ENCODE measurements at places on chromosomes 7 and 10.

GRCh38 chr10:16984242-16984641 lies 145.4 kb downstream of the CUBN start:
- no peak for DNase-seq

DNA sequence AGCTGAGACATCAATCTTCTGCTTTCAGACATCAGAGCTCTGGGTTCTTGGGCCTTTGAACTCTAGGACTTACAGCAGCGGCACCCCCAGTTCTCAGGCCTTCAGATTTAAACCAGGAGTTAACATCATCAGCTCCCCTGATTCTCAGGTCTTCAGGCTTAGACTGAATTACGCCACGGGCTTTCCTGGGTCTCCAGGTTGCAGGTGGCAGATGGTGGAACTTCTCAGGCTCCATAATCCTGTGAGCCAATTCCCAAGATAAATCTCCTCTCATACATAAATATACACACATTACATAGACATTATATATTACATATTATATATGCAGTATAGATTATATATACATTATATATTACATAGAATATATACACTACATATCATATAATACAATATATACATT lies 408.9 kb upstream of the AUTS2 start:
- DNase-seq: no peak

- DNase-seq: no peak
Measured at GRCh38 chr7:121372376-121373010, 23.6 kb downstream of the FAM3C start.

DNA sequence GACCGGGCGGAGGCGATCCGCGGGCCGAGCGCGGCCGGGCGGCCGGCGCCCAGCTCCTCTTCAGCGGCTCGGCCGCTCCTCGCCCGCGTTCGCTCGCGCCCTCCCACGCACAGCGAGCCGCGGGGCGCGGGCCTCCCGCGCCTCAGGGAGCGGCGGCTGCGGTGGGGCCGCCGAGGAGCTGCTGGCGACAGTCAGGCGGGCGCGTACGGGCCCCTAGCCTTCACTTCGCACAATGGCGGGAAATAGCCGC lies at the start of gene MCMBP:
Gene MCMBP (minus strand): TSS at position 234 of the 250 bp plus-strand sequence. CDS start 259 bp downstream, outside the sequence.
- DNase-seq: no peak

- no peak for DNase-seq
Measured at GRCh38 chr10:71059054-71059818, 153.1 kb upstream of the UNC5B start.

DNA sequence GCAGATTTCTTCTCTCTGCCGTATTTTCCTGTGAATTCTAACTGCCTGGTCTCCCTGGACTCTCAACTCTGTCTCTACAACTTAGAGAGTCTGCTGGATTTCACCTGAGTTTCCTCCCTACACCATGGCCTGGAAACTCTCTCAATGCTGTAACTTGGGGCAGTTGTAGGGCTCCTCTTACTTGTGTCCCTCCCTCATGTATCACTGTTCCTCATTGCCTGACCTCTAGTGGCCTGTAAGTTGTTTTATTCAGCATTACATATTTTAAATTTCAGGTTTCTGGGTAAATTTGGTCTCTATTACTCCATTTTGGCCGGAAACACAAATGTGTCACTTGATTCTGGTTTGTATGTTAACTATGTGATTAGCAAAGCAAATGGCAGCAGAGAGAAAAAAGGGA lies 70.9 kb downstream of the DYNC1I1 start:
- no peak for DNase-seq

DNA sequence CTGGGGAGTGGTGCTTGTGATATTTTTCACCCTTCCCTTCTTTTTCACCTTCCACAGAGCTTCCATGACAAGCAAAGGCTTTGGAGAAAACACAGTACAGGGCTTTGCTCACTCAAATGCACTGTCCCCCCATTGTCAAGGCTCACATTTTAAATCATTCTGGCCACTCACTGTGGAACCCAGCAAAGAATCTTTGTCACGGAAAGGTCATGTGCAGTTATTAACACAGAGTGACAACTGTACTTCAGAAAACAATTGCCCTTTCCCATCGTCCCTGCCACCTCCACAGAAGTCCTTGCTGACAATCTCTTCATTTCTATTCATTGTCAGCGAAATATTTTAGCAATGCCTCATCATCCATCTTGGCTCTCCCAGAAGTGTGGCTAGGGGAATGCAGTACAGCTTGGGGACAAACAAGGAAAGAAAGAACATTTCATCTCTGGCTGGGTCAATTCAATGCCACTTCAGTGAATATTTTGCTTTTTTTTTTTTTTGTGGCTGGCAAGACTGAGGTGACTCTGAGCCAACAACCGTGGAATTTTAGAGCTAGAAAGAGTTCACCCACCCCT lies 851.0 kb downstream of the KCNMA1 start:
- DNase-seq: no peak
